ENCODE measurements at places on chromosomes 1 and 21. TPM values are rescaled to one million over a fixed set of nuclear protein-coding genes. Genes with fewer than 3 reads are reported as not detected.

LCE3A gene
- total RNA-seq, result not detected

DNA sequence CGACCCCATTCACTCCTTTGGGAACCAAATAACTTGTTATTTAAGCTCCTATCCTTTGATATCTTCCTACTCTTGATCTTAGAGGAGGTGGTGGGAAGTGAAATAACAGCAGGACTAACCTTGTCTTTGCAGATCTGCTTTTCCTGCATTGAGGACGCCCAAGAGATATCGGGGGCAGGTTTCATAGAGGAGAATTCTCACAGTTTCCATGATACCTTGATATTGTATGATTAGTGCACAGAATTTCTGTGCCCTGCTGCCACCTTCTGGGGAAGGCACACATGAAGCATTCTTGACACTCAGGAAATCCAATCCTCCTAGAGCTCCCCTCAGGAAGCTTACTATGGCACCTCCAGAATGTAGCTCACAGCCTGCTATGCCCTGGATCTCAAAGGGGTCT lies 1.6 kb downstream of the CD1B start:
- no peak for DNase-seq

TTC24 gene
- 0.25 TPM for total RNA-seq

GRCh38 chr1:162629077-162629627 lies 3.1 kb upstream of the DDR2 start:
- no peak for DNase-seq

DNA sequence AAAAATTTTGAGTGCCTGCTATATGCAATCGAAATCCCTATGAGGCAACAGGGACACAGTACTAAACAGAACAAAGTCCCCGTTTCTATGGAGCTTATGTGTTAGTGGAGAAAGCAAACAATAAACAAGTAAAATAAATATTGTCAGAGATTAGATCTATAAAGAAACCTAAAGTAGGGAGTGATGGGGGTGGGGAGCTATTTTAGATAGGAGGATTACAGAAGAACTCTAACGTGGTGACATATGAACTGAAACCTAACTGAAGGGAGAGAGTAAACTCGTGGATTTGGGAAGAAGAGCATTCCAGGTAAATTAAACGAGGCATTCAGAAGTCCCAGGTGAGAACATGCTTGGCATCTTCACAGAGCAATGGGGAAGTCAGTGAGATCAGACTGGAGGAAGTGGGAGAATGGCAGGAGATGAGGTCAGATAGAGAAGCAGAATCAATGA lies 154.5 kb downstream of the DENND1B start:
- peak; percentile 12 for DNase-seq

ADORA3 gene
- 7.5 TPM for total RNA-seq
